ENCODE measurements at places on chromosomes 11 and 22.

DNA sequence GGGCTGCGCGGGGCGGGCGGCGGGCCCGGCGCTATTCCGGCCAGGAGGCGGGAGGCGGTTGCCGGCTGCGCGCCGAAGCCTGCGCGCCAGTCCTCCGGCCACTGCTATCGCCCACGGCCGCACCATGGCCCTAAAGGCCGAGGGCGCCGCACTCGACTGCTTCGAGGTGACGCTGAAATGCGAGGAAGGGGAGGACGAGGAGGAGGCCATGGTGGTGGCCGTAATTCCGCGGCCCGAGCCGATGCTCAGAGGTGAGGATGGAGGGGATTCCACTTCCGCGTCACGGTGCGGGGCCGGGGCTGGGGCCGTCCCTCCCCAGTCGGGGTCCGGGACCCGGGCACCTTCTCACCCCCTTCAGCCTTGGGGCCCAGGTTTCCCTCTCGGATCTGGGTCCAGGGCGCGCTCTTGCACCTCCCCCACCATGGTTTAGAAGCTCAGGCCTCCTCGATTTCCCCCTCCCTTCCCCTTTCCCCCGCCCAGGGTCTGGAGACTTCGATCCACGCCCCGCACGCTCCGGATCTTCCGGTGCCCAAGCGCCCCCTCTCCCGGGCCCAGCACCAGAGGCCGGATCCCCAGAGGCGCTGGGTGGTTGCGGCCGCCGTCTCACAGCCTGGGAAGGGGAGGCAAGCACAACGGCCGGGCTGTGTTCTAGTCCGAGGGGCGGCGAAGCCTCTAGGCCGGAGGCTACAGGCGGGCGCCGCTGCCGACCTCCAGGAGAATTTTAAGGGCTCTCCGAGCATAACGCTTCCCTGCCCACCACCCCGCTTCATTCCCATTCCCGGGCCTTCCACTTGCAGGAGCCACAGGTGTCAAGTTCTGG, 517 bp downstream of the SPINDOC start:
- peak overlapping the region; percentile 73 for H3K4me3 ChIP-seq
- peaks cover 18% of the 10 kb centered on the region for H3K4me1 ChIP-seq
- peak overlapping the region; percentile 51 for H3K27ac ChIP-seq
- peaks cover 7% of the 10 kb centered on the region for H3K36me3 ChIP-seq
- H3K27me3 ChIP-seq = no peaks in the 10 kb centered on the region
- peak; percentile 49 for DNase-seq

DNA sequence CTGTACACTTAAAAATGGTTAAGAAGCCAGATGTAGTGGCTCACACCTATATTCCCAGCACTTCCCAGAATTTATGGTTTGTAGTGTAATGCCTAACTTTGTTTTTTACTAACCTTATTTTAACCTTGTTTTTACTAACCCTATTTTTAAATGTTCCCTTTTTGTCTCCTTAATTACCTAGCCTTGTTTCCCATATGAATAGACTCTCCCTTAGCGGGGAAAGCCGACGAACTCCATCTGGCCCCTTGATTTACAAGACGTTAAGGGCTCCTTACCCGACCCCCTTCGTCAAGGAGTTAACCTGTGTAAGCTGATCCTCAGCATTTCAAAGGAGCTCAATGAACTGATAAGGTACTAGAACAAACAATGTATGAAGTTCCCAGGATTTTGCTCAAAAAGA, 17.1 kb downstream of the APOBEC3H start:
- H3K27me3 ChIP-seq = peaks cover 27% of the 10 kb centered on the region
- no peak overlapping the region for H3K4me3 ChIP-seq
- H3K27ac ChIP-seq = no peak overlapping the region
- no peaks in the 10 kb centered on the region for H3K36me3 ChIP-seq

- peaks cover 16% of the 10 kb centered on the region for H3K36me3 ChIP-seq
- peaks cover 37% of the 10 kb centered on the region for H3K4me1 ChIP-seq
- no peaks in the 10 kb centered on the region for H3K27me3 ChIP-seq
- peak; percentile 98 for DNase-seq
- peak overlapping the region; percentile 75 for H3K27ac ChIP-seq
Observed at GRCh38 chr11:9138612-9139579, 47.5 kb upstream of the SCUBE2 start.

DNA sequence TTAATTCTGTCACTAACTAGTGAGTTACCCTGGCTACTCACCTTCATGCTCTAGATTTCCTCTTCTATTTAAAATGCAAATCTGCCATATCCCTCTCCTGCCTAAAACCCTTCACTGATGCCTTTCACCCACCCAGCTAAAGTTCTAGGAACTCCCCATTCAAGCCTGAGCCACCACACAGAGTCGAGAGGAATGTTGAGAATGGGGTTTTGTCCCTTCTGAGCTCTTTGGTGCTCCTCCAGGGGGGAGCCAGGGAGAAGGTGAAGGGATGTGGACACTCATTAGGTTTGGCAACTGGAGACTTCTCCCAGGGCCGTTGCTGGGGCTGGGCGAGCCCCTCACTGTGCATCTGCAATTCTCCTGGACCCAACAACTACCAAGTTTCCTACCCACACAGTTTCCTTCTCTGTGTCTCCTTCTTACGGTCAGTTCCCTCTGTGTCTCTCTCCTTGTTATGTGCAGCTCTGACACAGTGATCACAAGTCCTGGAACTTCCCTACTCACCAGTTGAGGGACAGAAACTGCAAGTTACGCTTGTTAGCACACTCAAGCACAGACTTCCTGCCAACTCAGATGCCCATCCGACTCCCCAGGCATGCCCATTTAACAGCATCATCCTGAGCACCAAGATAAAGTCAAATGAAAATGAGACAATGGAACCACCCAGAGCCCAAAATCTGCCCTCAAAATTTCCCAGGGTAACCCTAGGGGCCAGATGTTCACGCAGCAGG, 6.5 kb upstream of the IL10RA start:
- H3K4me3 ChIP-seq = no peak overlapping the region
- no peaks in the 10 kb centered on the region for H3K4me1 ChIP-seq
- H3K27me3 ChIP-seq = peaks cover 8% of the 10 kb centered on the region
- no peak for DNase-seq

- peak; percentile 73 for DNase-seq
- H3K27me3 ChIP-seq = no peaks in the 10 kb centered on the region
- H3K4me3 ChIP-seq = peak overlapping the region; percentile 39
- H3K4me1 ChIP-seq = peaks cover 19% of the 10 kb centered on the region
- H3K36me3 ChIP-seq = no peaks in the 10 kb centered on the region
Observed at GRCh38 chr22:37607010-37607934, 1.4 kb upstream of the GGA1 start.

DNA sequence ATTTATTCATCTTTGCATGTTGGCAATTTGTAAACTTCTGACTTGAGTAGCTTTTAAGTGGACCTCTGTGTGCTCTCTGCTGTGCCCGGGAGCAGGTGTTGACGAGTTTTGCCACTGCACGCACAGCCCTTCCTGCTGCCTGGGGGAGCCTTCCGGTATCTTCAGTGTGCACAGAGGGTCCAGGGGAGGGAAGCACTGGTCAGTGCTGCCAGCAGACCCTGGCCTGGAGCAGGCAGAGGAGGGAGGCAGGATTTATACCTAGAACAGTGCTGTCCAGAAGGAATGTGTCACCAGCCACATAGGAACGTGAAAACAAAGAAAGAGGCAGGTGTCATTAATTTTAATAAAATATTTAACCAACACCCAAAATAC, 403.6 kb downstream of the TBC1D22A start:
- DNase-seq = no peak
- peaks cover 16% of the 10 kb centered on the region for H3K4me1 ChIP-seq
- no peak overlapping the region for H3K27ac ChIP-seq
- H3K27me3 ChIP-seq = no peaks in the 10 kb centered on the region
